ENCODE measurements at places on chromosomes 11 and 22.

- no peak for DNase-seq
Measured at GRCh38 chr11:78603792-78604191, 29.1 kb upstream of the NARS2 start.

GRCh38 chr11:32024948-32025347 lies 65.9 kb upstream of the RCN1 start:
- no peak for DNase-seq

DNA sequence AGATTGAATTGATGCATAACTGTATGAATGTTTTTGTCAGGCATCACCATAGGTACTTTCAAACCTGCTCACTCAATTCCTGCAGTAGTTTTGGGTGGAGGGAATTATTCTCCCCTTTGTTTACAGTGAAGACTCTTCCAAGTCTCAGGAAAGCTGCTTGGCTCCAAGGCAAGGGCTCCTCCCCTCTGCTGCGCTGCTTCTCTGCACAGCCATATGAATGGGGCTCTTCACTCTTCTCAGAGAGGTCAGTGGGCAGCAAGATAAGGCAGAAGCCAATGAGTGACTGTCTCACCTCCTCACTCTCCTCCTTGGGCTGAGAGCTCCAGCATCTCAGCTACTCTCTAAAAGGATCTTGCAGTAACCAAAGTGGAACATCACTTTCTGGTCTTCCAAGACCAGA lies 165.7 kb upstream of the TTC12 start:
- DNase-seq: no peak

- no peak for DNase-seq
Measured at GRCh38 chr11:9738116-9738515, 74.2 kb downstream of the SWAP70 start.

DNA sequence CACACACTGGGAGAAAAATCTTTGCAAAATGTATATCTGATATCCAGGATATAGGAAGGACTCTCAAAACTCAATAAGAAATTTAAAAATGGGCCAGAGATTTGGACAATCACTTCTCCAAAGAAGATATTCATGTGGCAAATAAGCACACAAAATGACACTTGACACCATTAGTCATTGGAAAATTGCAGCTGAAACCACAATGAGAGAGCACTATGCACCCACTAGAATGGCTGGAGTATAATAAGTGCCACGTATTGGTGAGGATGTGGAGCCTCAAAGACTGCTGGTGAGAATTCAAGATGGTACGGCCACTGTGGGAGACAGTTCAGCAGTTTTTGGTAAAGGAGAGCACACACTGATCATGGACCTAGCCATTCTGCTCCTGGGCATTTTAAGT lies 12.8 kb upstream of the OSBPL5 start:
- no peak for DNase-seq

DNA sequence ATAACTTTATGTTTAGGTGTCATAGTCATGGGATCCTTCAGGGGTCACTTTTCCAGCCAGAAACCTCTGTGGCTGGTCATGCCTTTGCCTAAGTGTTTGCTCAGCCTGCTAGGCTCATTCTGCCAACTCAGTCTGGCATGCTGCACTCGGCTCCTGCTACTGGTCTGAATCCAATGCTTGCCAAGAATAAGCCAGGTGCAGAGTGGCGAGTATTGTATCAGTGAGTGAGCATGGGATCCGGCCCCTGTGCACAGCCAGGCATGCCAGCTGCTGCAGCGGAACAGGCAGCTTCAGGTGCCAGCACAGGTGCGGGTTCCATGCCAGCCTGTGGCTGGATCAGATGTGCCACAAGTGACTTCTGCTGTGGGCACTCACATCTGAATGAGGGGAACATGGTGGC lies 1269.3 kb upstream of the CNTN5 start:
- DNase-seq: no peak

- DNase-seq: no peak
Measured at GRCh38 chr11:33700063-33700501, 544 bp downstream of the C11orf91 start.

- DNase-seq: no peak
Measured at GRCh38 chr11:129141748-129142523, 50.2 kb downstream of the ARHGAP32 start.

DNA sequence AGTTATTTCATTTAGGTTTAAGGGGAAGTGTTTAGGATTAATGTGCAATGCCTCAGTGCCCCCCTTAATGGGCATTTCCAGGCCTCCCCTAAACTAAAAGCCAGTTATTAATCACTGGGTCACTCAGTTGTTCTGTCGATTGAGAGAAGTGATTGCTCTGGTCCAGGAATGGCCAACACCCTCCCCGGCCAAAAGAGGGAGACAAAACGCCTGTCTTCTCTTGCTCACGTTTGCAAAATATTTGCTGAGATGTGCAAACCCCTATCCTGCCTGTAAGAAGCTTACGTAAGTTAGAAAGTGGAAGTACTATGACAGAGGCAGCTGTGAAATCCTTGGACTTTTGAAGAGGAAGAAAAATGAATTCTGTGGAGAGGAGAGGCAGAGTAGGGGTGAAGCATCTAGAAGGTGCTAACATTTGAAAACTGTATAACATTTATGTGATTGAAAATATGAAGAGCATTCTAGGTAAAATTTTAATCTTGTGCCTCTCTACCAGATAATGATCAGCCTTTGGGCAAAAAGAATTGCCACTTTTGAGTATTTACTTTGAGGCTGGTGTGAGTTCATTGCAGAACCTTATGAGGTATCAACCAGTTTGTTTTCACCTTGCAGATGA lies 37.7 kb downstream of the NTM start:
- DNase-seq: no peak

- DNase-seq: no peak
Measured at GRCh38 chr11:121582296-121582695, 129.5 kb upstream of the SORL1-AS1 start.

DNA sequence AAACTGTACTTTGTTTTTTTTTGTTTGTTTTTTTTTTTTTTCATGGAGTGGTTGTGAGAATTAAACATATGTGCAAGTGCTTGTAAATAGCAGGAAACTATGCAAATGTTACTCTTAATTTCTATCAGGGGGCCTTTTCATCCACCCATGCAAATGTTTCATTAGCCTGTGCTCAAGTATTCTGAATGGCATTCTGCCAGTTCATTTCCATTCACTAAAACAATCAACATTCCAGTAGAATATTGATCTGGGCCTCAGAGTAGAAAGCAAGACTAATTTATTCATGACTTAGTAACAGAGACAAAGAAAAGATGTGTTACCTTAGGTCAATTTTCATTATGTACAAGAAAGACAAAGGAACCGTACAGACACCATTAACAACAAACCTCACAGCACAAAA lies 971.4 kb downstream of the DLG2 start:
- no peak for DNase-seq

DNA sequence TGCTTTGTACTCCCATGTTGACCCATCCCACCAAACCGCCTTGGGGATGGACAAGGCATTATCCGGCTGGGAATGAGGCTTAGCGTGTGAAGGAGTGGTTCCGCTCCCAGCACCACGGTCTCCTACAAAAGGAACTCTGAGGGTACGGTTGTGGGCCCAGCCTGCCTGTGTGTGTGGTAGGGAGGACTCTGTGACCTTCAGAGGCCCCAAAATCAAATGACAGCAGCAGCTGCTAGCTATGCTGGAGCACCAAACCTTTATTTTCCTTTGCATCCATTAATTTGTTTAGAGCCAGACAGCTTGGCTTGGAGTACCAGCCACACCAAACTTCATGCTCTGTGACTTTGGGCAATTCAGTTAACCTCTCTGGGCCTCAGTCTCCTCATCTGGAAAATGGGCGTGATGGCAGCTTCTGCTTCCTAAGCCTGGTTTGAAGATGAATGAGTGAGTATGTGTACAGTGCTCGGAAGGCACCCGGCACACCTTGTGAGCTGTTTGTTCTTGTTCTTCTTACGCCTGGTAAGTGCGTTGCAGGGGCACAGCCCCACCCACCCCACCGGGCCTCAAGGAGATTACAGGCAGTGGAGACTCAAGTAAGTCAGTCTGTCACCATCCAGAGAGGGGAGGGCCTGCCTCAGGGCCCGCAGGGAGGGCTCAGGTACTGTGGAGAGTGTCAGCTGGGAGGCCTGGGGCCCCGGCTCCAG lies 25.3 kb downstream of the MB start:
- DNase-seq: no peak

DNA sequence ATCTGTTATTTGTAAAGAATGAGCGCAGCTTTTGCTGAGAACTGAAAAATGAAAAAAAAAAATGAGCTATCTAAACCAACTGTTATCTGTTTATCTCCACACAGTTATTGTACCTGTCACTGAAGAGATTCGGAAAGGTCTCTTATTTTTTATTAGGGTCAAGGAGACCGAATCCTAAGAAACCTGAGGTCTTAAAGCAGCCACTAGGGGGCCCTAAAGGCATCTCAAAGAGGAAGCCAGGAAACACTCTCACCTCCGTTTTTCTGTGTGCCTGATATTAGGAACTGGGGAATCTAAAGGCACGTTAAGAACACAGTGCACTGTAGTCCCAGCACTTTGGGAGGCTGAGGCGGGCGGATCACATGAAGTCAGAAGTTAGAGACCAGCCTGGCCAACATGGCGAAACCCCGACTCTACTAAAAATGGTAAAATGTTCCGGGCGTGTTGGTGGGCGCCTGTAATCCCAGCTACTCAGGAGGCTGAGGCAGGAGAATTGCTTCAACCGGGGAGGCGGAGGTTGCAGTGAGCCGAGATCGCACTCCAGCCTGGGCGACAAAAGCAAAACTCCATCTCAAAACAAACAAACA lies 3.5 kb upstream of the LARGE1 start:
- DNase-seq: peak; percentile 29

DNA sequence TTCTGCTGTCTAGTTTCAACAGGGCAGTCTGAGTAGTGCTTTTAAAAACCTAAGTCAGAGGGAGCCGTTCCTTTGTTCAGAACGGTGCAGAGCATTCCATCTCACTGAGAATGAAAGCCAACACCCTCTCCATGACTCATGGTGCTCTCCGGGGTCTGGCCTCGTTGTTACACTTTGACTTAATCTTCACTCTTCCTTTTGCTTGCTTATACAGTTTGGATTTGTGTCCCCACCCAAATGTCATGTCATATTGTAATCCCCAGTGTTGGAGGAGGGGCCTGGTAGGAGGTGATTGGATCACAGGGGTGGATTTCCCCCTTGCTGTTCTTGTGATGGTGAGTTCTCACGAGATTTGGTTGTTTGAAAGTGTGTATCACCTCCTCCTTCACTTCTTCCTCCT lies 292.2 kb downstream of the ST3GAL4 start:
- DNase-seq: no peak

GRCh38 chr11:5712507-5712906 lies 22.9 kb downstream of the TRIM22 start:
- DNase-seq: no peak

DNA sequence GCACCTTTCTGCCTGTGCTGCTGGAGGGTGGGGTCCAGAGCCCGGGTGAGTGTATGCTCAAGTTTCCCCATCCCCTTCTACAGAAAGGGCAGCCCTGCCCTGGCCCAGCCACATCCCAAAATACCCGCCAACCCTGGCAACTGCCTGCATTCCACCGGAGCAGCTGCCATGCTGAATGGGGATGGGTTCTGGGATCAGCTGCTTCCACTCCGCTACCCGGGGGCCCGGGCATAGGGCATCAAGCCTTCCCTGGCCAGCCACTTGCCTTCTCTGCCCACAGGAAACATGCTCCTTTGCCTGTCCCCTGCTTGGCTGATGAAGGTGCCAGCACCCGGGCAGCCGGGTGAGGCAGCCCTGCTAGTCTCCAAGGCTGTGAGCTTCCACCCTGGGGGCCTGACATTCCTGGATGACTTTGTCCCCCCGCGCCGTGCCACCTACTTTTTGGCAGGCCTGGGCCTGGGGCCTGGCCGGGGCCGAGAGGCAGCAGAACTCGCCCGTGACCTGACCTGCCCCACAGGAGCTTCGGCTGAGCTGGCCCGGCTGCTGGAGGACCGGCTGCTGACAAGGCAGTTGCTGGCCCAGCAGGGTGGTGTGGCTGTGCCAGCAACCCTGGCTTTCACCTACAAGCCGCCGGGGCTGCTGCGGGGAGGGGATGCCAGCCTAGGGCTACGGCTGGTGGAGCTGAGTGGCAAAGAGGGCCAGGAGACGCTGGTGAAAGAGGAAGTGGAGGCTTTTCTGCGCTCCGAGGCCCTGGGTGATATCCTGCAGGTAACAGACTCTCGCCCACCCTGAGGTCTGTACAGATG lies 3.2 kb downstream of the CARNS1 start:
- no peak for DNase-seq

GRCh38 chr11:118136801-118137200 lies 15.8 kb downstream of the SCN4B start:
- no peak for DNase-seq

- DNase-seq: no peak
Measured at GRCh38 chr11:46480909-46481308, 89.3 kb upstream of the CHRM4 start.

- no peak for DNase-seq
Measured at GRCh38 chr22:49450498-49450897, 377.2 kb downstream of the BRD1 start.

- no peak for DNase-seq
Measured at GRCh38 chr22:50531962-50532674, 2.3 kb upstream of the TYMP start.

- DNase-seq: no peak
Measured at GRCh38 chr11:66936311-66936711, 21.9 kb downstream of the PC start.

- DNase-seq: no peak
Measured at GRCh38 chr11:125036933-125037332, 26.2 kb upstream of the SLC37A2 start.

DNA sequence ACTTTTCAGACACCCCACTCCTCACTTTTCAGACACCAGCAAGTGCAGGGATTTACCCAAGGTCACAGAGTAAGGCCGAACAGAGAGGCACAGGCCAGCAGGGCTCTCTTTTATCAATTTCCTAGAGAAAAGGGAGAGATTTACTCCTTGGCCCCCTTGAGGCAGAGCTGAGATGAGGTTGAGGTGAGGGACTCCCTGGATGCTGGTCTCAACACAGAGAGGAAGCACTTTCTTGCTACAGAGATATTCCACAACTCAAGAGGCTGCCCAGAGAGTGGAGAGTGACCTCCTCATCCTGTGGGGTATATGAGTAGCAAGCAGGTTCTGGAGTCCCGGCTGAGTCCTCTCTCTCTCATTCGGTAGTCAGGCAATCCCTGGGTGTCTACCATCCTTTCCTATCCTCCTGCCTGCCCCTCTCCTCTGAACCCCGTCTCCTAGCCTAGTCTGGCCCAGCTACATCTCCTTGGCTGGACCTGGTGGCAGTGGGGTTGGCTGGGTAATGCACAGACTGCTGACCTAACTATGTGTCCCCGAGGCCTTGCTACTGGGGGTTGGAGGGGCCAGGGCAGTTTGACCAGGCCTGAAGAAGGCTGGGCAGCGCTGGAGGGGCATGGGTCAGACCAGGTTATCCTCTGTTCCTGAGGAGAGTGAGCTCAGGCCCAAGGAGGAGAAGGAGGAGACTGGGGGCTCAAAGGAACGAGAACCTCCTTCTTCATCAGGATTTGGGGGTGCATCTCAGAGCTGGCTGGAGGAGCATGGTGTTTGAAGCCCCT lies 1.8 kb upstream of the ARHGEF17 start:
- DNase-seq: no peak
